HuH-7.5 (cell line): ENCODE measurements at places on chromosomes 4 and X.

- DNase-seq: no peak
These were observed 9.9 kb downstream of the CTSO start for GRCh38 chr4:155943605-155944291.

DNA sequence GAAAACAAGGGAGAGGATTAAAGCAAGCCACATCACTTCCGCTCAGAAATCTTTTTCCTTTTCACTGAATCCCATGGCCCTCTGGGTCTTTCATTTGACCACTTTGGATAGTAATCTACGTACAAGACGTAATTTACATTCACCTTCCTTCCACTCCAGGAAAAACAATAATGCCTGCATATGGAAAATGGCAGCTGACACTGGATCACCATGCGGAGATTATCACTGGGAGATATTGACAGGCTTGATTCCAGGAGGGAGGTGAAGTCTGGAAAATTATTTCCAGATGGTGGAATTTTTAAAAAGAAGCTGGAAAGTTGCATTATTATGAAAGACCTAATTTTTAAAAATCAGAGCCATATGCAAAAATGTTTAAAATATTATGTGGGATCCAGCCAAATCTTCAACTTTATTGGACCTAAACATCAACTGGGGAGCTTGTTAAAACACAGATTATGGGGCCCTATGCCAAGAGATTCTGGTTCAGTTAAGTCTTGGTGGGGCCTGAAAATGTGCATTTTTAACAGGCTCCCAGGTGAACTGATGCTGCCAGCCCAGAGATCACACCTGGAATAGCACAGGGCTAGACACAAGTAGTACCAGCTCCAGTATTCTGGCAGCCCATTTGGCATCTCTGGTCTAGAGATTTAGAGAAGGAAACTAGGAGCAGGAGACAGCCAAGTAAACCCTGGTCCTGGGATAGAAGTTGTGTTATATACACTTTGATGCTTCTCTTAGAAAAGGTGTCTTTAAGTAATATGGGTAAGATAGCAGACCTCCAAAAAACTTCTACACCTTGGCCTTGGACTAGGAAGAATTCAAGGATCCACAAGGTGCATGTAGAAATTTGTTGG, 290.3 kb upstream of the LDB2 start:
- no peak for DNase-seq

DNA sequence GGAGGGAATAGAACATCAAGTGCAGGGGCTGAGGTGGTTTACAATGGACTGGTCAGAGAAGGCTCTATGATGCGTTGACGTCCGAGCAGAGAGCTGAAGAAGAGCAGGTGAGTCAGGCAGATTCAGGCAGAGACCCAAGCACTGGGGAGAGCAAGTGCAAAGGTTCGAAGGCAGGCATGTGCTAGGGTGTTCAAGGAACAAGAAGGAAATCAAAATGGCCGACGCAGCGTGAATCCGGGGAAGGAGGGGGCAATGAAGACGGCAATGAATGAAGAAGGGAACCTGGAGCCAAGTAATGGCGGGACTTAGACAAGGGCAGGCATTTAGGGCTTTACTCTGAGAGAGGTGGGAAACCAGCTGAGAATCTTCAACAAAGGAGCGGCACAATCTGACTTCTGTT, 56.8 kb upstream of the DCTD start:
- DNase-seq: no peak

GRCh38 chr4:114178392-114178791, 198.9 kb upstream of the ARSJ start:
- no peak for DNase-seq

- no peak for DNase-seq
These were observed 177.2 kb downstream of the MOSPD2 start for GRCh38 chrX:15050395-15050794.

GRCh38 chr4:26441102-26441501, 49.2 kb downstream of the CCKAR start:
- DNase-seq: no peak

- DNase-seq: no peak
These were observed 30.5 kb upstream of the TMLHE start for GRCh38 chrX:155643240-155643639.

GRCh38 chr4:90165883-90166282, 38.7 kb downstream of the CCSER1 start:
- DNase-seq: no peak
